Vagina (tissue), 2 donors: ENCODE measurements at places on chromosomes 13 and 19.

- DNase-seq: no peak
Observed at GRCh38 chr13:51291341-51291740, 48.1 kb upstream of the SERPINE3 start.

- DNase-seq: no peak
Observed at GRCh38 chr13:34065928-34066327, 248.0 kb downstream of the RFC3 start.

DNA sequence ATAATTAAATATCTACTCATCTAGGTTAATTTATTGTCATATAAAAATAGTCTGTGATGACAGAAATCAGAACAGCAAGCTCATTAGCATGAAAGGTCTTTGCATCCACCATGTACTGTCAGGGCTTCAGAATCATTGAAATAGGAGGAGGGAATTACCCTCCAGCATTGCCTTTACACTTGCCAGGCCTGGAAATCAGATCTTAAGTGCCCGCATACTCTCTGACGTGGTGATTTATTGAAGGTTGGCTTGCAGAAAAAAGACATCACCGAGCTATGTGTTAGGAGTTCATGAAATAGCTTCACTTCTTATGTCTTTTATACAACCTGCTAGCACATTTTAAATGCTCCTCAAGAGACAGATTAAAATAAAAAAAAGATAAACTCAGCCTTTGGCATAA is 661.7 kb upstream of the SLITRK1 start:
- DNase-seq: no peak

DNA sequence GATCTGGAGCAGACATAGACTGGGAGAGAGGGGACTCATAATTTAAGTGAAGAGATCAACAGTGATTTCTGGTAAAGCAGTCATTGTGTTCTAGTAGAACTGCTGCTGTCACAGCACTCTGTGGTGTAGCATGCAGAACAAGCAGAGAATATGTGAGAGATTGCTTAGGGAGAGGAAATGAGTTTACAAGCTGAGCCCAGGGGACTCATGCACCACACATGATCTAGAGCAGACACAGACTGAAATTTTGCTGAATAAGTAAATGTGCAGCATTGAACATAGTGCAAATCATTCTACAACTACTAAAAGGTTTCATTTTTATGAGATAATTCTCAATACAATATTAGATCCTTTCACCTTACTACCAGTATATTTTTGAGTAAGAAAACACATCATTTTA is 125.7 kb downstream of the MYO16 start:
- DNase-seq: no peak

DNA sequence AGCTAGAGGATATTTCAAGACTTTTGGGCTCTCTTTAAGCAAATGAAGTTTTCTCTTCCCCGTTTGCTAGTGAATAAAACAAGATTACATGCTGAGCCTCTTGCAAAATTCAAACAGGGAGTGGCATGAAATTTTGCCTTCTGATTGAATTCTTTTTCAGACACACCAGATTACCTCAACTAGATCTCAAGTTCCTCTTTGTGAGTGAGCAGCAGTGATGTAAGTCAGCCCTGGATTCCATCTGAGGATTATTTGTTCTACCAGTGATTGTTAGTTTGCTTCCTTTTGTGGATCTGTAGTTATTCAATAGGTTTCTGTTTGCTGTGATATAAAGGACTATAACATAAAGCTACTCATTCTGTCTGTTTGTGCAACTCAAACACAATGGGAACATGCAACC is 407.7 kb downstream of the LMO7 start:
- DNase-seq: no peak

GRCh38 chr19:44611812-44612295 is 1.5 kb upstream of the IGSF23 start:
- no peak for DNase-seq

DNA sequence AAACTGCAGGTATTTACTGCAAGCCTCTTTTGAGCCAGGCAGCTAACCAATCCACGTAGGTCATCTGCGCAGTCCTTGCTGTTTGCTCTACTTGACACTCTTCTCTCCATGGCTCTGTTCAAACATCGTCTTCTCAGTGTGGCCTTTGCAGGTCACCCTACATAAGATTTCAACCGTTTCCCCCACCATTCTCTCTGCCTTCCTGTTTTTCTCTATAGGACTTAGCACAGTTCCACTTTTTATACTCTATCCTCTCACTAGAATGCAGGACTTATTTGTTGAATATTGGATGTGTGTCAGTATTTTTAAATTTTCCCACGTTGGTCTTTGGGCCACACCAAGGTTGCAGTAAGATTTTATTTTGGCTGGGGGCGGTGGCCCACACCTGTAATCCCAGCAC is 1.7 kb upstream of the FBXW9 start:
- no peak for DNase-seq

DNA sequence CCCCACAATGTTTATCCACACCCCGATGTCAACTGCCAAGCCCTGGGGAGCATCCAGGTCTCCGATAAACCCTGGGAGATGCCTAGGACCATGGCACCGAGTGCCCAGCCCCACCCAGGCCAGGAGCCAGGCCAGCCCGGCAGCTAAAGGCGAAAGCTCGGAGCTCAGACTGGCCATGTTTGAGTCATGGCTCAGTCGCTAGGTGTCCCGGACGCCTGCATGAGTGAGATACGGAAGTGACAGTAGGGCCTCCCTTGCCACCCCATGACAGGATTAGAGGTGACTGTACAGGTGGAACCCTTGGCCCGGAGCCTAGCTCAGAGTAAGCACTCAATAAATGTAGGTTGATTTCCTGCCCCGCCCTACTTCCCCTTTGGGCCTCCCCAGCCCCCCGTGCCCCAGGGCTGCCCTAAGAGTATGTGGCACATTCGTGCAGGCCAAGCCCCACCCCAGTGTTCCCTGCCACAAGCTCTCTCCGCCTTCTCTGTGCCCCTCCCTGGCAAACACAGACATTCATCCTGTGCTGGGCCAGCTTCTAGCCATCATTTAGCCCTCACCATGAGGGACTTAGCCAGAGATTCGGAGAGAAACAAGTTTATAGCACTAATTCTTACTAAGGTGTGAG is 5.8 kb upstream of the TPM4 start:
- DNase-seq: no peak

- no peak for DNase-seq
Observed at GRCh38 chr19:41540041-41540695, 35.8 kb upstream of the CEACAM21 start.

- DNase-seq: no peak
Observed at GRCh38 chr13:21100994-21101757, 39.8 kb upstream of the LATS2 start.

DNA sequence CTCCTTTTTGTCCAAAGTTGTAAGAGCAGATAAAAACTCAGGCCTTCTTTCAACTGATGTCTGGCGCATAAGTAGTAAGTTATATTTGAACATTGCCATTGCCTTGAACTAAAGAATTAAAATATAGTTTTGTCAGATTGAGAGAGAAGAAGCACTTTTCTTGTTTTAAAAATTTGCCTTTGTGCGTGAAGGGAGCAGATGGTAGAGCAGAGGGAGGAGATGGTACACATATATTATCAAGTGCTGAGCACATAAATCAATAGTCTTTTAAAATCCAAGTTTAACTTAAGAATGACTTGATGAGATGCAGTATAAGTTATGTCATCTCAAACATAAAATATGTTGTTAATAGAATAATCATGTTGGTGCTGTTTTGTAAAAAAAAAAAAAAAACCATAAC is 504.6 kb upstream of the KLHL1 start:
- no peak for DNase-seq

DNA sequence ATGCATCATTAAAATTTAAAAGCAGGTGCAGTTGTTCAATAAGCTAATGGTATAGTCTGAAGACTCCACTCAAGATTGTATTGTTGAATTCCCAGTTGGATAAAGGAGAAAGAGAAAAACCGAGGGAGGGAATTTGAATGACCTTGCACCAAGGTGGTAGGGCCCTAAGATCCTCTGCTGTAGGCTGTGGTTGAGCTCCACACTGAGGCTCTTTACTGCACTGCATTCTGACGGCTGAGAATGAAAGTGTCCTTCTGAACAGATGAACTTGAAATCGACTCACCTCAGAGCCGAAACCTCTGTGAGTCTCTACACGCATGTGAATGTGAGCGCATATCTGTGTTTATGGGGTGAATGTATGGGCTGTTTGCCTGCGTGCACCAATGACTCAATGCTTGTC is 388.9 kb upstream of the DACH1 start:
- no peak for DNase-seq
